ENCODE measurements at places on chromosomes 1 and 21.

- ATAC-seq, result no peak
Observed at GRCh38 chr1:205678286-205679111, 1.8 kb downstream of the SLC45A3 start.

DNA sequence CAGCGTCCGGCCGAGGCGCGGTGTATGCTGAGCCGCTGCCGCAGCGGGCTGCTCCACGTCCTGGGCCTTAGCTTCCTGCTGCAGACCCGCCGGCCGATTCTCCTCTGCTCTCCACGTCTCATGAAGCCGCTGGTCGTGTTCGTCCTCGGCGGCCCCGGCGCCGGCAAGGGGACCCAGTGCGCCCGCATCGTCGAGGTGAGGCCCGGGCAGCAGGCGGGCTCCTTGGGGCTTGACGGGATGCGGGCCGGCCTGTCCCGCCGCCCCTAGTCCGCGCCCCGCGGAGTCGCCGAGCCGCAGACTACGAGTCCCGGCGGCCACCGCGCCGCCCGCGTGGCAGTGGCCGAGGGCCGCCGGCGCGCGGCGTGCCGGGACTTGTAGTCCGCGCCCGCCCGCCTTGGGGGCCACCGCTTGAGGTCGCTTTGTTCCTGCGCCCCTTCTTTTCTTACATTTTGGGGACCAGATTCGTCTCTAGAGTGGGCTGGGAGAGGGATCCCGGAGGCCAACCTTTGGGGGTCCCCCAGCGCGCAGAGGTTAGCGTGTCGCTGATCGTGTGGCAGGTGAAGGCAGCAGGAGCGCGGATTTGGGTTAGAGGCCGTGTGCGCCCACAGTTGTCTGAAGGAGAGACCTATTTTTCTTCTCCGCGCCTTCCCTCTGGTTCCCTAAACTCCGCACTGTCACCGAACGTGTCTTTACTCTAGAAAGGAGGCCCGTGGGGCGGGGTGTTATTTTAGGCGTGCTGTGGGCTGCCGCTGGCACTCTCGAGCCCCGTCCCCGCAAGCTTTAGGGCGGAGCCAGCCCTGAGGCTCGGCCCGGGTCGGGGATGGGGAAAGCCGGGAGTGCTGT lies 553 bp downstream of the CMPK1 start:
- peak; percentile 92 for ATAC-seq

DNA sequence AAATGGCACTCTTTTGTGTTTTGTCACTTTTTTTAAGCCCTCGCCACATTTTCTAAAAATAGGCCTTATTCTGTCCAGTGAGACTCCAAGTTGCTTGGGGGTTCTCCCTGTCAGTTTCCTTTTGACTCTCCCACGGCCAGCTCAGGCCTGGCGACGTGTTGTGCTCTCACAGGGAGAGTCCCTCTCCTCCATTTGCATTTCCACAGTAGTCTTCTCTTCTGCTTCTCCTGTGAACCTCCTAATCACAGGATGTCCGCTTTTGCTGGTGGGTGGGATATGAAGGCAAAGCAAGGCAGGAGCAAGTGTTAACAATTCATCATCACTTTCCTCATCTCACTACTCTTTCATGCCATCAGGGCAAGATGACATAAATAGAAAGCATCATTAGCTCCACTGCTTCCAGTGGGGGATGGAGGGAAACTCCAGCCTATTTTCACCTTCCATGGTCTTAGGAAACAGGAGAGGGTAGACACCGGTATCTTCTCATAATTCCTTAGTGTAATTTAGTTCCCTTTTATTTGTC lies 99.8 kb downstream of the INTS7 start:
- ATAC-seq, result peak; percentile 85

- ATAC-seq, result no peak
Observed at GRCh38 chr1:205665201-205666045, 14.9 kb downstream of the SLC45A3 start.

DNA sequence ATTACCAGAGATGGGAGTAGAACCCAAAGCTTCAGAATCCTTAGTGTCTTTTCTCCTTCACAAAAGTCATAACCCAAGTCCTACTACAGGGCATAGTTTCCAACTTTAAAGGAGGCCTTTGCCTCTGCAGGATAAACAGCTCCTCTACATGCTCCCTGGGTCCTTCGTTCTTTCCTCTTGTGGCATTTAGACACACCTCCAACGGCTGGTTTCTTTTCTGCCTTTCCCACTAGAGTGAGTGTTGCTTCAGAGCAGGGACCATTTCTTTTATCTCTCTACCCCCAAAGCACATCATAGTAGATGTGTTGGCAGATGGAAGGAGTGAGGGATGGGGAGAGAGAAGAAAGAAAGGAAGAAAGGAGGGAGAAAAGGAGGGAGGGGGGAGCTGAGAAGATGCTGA lies 144.7 kb upstream of the SPATA6 start:
- ATAC-seq, result no peak

DNA sequence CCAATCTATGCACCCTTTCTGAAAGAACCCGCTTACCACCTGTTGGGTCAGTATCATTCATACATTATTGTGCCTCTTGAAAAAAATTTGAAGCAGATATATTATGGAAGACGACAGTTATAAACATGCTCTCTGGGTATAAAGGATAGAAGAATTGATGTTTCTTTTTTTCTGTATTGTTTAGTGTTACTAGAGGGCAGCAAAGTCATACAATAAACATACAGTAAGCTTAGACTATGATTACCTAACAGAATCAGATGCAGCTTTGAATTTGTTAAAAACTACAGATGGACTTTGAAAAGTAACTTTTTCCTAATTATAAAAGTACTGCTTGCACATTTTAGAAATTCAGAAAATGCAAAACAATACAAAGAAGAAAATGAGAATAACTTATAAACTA lies 11.1 kb upstream of the PAXBP1 start:
- ATAC-seq, result no peak

GRCh38 chr1:205246351-205247119 lies 18.8 kb downstream of the TMCC2 start:
- no peak for ATAC-seq

DNA sequence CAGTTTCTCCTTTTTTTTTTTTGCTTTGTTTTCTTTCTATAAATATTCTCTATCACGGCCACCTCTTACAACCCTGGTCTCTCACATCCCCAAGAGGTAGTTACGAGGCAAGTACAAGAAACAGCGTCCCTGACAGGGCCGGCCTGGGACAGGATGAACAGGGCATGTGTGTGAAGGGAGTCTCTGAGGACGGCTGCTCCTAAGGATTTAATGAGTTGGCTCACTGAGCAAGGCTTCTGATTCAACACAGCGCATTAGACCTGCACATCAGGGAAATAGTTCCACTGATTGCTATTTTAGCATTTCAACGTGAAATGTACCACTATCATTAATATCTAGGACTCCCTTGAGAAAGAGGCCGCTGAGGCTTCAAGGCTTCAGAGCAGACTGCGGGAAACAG lies 54.0 kb downstream of the NTPCR start:
- no peak for ATAC-seq

- no peak for ATAC-seq
Observed at GRCh38 chr1:33445108-33445507, 14.2 kb upstream of the PHC2 start.

GRCh38 chr21:46151261-46151988 lies 4.0 kb downstream of the FTCD start:
- no peak for ATAC-seq

DNA sequence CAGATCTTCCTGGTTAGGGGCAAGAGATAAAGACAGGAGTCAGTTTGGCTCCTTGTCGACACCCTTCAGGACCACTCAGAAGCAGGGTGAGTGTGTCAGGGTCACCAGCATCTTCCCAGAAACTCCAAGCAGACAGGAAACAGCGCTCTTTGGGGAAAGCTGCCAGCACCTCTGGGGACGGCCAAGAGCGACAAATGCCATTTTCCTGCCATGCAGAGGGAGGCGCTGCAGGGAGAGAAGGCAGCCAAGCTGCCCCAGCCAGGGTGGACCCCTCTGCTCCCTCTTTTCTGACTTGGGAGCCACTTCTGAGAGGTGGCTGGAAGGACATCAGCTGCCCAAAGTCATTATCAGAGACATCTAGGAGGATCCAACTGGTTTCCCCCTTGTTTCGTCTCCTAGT lies 29.0 kb downstream of the SIM2 start:
- ATAC-seq, result no peak

- ATAC-seq, result no peak
Observed at GRCh38 chr1:218384581-218384993, 39.5 kb downstream of the TGFB2 start.

- no peak for ATAC-seq
Observed at GRCh38 chr1:205271277-205271676, 43.5 kb downstream of the TMCC2 start.

GRCh38 chr1:201666645-201667044 lies 127.7 kb downstream of the NAV1 start:
- no peak for ATAC-seq

DNA sequence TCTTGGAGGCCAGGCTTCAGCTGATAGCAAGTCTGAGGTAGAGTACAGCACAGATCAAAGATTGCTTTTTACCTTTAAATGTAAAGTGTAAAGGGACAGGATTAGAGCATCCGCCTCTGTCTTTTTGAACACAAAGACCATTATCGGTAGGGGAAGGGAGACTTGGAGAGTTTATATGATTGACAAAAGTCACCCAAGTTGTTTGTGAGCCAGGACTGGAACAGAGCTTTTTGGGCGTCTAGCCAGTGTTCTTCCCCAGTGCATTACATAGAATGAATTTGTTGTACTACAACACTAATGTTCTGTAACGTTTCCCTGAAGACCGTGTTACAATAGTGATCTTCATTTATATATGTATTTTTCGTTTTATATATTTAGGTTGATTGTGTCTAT lies 9.3 kb upstream of the PIGC start:
- no peak for ATAC-seq

GRCh38 chr21:42164064-42164789 lies 54.7 kb upstream of the ABCG1 start:
- peak; percentile 71 for ATAC-seq

DNA sequence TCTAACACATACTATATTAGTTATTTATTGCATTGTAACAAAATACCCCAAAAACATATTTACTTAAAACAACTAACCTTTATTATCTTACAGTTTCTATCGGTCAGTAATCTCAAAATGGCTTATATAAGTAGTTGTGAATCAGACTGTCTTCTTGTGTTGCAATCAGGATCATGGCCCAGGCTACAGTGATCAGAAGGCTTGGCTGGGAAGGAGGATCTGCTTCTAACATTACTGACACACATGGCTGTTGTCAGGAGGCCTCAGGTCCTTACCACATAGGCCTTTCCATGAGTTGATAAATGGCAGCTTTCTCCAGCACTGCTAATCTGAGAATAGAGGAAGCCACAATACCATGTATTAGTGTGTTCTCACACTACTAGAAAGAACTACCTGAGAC lies 33.7 kb downstream of the CFH start:
- ATAC-seq, result no peak

- no peak for ATAC-seq
Observed at GRCh38 chr1:24065304-24065703, 46.6 kb downstream of the MYOM3 start.

- ATAC-seq, result no peak
Observed at GRCh38 chr1:160418483-160418882, 18.1 kb downstream of the VANGL2 start.
